WERI-Rb-1 (cell line): ENCODE measurements at places on chromosomes 4 and X.

GRCh38 chr4:75248770-75249407, 265.3 kb downstream of the RCHY1 start:
- DNase-seq, result no peak

GRCh38 chrX:132022198-132022966, 720 bp upstream of the STK26 start:
- DNase-seq, result no peak

DNA sequence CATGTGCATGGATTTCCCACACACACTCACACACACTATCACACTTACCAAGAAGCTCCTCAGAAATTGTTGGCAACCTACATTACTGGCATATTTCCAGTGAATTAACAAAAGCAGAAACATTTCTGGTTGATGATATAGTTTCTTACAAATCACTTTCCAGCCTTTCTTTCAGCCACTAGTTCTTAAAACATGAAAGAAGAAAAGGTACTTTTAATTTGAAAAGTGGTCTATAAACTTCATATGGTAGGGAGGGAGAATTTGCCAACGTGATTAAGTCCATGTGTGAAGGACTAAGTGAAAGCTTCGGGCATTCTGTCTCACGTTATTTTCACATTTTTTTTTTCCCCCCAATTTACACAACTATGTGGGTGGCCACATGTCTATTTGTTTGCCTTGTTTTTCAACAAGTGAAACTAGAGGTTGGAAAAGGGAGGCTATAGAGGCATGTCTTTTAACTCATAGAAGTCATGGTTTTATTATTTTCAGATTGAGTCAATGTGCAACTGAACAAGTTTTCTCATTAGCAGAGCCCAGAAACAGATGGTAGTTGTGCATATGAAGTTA, 832.1 kb upstream of the INTU start:
- DNase-seq, result no peak

- no peak for DNase-seq
Measured at GRCh38 chr4:8218371-8219031, 19.4 kb downstream of the SH3TC1 start.
